Right lung (tissue), 10 donors: ENCODE measurements at places on chromosomes 12 and 14. TPM values are rescaled to one million over a fixed set of nuclear protein-coding genes. Genes with fewer than 3 reads are reported as not detected.

GRCh38 chr14:90400904-90401561 is 4.2 kb downstream of the CALM1 start:
- no peak for DNase-seq

Gene BEGAIN
- polyA plus RNA-seq: 2.9 TPM

DNA sequence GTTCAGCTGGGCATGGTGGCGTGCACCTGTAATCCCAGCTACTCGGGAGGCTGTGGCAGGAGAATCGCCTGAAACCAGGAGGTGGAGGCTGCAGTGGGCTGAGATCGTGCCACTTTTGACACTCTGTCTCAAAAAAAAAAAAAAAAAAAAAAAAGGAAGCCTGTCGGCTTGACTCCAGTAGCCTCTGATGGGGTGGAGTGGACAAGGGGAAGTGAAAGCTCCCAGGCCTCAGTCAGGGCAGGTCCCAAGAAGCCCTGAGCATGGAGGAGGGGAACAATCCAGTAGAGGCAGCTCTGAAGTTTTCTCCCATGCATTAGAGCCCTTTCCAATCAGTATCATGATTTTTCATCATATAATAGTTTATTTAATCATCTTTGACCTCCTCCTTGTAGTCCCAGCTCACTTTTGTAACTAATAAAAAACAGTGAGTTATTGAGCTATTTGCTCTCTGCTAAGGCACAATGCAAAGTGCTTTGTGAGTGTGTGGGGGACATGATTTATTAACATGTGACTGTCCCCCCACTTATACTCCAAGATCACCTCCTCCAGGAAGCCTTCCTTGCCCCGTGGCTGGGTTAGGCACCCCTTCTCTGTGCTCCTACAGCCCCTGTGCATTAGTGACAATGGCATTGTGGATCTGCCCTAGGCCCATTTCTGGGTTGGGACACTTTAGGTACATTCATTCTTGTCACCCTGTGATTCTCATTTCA is 4.7 kb upstream of the SSH1 start:
- no peak for DNase-seq

Gene FGF23
- 0.04 TPM for polyA plus RNA-seq
